ENCODE measurements at places on chromosomes 5 and 9.

DNA sequence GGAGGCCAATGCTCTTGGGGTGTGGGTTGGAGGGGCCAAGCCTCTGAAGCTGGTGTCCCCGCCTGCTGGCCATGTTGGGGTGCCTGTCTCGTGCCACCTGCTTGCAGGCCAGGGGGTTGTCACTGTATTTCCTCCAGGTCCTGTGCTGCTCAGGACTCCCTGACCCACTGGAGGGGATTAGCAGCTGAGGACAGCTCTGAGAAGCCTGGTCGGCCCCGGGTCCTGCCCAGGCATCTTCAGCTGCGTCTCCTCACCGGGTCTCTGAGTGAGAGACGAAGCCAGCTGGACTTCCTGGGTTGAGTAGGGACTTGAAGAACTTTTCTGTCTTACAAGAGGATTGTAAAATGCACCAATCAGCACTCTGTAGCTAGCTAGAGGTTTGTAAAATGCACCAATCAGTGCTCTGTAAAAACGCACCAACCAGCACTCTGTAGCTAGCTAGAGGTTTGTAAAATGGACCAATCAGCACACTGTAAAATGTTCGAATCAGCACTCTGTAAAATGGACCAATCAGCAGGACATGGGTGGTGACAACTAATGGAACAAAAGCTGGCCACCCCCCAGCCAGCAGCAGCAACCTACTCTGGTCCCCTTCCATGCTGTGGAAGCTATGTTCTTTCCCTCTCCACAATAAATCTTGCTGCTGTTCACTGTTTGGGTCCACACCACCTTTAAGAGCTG, 20.6 kb upstream of the SLC9A3 start:
- no peak for DNase-seq

DNA sequence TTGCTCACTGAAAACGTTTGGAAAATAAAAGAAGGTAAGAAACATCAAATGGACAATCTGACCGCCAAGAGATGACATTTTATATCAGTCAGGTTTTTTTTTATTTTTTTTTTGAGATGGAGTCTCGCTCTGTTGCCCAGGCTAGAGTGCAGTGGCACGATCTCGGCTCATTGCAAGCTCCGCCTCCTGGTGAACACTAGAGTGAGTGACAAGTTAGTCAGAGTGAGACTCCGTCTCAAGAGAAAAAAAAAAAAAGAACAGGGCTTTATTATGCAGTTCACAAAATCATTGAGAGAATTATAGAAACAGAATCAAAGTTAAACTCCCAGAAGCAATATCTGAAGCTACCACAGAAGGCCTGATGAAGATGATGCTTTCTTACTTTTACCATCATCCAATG, 70.1 kb downstream of the DTWD2 start:
- DNase-seq: no peak

DNA sequence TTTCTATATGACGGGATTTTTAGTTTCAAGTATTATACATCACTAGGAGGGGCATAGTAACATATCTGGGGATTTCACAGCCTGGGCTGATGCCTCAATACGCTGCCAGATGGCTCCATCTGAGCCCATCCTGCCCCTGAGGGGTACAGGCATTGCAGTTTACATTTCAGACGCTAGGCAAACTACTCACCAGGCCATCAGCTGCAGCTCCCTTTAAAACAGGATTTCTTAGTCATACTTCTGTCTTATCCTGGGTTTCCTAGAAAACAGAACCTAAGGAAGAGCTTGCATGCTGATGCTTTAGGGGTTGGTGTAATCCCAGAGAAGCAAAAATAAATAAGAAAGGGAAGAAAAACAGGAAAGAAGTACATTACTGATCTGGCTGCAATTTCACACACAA, 372.8 kb upstream of the PIK3R1 start:
- DNase-seq: no peak

DNA sequence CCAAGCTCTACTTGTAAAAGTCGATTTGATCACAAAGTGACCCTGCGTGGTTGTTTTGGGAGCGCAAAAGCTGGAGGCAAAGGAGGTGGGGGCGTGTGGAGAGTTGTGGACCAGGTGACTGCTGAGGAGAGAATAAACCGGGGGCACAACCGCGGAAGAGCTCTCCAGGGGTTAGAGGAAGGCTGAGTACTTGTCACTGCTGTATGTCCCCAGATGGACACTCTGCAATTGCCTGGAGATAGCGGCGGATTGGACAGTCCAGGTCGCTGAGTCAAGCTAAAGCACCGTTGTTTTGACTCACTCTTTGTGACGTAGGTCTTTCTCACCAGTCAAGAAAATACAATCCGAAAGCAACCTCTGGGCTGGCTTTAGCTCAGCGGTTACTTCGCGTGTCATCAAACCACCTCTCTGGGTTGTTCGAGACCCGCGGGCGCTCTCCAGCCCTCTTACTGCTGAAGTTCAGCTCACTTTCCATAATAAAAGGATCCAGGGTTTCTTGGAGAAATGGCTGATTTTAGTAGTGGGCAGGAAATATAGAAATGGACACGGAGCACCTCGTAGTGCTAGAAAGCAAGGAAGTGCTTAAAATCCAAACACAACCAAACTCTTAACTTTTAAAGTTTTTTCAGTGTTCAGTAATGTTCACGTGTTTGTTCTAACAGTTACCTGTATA, 25.7 kb downstream of the ZMAT2 start:
- peak; percentile 9 for DNase-seq

DNA sequence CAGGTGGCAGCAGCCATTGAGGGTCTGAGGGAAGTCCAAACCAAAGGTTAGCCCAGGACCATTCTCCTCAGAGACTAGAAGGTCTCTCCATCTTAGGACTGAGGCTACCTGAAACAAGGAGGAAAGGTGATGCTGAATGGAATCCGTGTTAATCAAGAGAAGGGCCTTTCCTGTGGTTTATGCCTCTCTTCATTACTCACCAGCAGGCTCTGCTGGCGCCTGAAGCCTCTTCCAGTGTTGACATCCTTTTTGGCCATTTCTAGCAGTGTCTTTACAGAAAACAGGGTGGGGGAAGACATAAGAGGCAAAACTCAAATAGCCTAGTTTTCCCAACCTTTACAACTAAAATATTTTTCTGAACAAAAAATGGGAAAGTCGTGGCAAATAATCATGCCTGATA, 98.0 kb downstream of the ENC1 start:
- no peak for DNase-seq

DNA sequence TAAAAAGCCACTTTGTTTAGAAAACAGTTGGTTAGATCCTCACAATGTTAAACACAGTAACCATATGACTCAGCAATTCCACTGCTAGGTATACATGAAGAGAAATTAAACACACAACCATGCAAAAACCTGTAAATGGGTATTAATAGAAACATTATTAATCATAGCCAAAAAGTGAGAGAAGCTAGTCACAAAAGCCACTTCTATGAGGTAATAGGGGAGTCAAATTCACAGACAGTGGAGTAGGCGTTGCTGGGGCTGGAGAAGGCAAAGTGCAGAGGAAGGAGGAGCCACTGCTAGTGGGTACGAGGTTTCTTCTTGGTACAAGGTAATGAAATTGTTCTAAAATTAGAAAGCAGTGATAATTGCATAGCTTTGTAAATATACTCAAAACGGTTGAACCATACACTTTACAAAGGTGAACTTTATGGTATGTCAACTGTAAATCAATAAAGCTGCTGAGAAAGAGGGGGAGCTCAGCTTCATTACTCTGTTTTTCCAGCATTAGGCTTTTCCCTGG, 364.4 kb downstream of the GADD45G start:
- no peak for DNase-seq

DNA sequence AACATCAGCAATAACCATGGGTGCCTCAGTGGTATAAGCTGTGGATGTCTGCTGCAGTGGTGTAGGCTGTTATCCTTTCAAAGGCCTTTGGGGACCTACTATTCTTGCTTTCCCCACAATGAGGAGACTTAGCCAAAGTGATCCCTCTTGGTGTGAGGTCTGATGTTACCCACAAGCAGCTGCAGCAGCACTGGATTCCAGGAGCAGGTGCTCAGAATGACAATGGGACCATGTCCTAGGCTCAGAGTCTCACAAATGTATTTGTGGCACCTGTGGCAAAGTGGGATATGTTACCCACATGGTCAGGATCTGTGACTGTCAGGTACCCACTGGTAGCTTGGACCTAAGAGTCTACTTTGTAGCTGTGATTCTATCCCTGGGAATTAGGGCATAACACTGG, 70.4 kb downstream of the RNF130 start:
- DNase-seq: no peak

GRCh38 chr5:78855026-78855425, 130.1 kb downstream of the ARSB start:
- DNase-seq: no peak

DNA sequence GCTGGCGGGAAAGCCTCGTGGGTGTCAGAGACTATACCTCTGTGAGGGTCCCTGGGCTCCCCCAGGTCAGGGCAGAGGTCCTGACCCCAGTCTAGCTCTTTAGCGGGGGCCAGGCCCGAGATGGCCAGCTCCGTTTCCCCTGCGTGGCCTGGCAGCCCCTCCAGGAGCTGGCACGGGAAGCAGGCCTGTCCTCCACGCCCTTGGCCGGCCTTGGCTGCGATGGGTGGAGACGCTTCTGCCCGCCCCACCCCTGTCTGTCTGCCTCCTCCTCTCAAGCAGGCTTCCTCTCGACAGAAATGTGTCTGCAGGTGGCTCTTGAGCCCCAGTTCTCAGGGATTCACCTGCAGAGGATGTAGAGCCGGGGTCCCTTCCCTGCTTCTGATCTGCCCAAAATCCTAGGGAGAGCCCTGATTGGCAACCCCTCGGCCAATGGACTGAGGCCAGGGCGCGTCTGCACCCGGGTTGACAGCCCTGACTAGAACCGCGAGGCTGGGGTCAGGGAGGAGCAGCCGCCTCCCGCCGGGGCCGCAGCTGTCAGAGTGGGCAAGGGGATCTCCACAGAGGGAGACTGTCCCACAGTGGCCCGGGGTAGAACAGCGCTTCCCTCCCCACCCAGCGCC, 2.6 kb upstream of the GRIN1 start:
- no peak for DNase-seq

- DNase-seq: no peak
Measured at GRCh38 chr5:41683181-41683580, 172.8 kb upstream of the PLCXD3 start.

DNA sequence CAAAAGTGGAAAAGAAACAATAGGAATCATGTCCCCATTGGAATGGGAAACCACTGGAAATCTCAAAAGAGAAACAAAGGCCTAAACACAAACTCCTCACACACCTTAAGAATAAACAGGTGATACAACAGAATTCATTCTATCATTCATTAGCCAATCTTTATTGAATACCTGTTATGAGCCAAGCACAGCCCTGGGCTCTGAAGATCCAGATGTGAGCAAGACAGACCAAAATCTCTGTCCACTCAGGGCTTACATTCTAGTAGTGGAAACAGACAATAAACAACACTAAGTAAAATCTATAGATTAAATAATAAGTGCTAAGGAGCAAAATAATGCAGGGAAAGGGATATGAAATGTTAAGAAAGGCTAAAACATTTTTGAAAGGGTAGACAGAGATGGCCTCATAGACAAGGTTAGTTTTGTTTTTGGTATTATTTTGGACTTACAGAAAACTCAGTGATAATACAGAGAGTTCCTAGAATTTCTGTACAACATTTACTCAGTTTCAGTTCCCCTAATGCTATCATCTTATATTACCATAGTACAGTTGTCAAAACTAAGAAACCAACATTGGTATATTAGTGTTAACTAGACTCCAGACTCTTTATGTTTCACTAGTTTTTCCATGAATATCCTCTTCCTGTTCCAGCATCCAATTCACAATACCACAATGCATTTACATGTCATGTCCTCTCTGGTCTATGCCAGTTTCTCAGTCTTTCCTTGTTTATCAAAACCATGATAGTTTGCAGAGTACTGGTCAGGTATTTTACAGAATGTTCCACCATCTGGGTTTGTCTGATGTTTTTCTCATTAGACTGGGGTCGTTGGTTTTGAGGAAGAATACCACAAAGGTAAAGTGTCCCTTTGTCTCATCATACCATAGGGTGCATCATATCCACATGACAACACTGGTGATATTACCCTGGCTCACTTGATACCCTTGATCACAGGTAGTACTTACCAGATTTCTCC, 103.7 kb downstream of the SIL1 start:
- no peak for DNase-seq

GRCh38 chr9:105328872-105329718, 84.6 kb downstream of the SLC44A1 start:
- no peak for DNase-seq

DNA sequence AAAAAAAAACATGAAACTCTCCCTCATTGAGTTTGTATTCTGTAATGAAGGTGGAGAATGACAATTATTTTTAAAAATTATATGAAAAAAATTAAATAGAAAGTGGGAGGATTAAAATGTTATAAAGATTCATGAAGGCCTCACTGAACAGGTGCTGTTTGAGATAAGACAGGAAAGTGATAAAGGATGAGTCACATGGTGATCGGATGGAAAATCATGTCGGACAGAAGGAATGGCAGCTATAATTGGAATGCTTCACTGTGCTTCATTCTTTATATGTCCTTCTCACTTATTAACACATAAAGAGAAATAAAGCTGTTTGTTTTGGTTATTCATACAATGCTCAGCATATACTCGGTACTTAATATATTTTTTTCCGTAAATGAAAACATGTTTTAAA, 464.5 kb upstream of the RGMB start:
- no peak for DNase-seq

GRCh38 chr9:108844856-108845255, 10.9 kb downstream of the ACTL7B start:
- DNase-seq: no peak

DNA sequence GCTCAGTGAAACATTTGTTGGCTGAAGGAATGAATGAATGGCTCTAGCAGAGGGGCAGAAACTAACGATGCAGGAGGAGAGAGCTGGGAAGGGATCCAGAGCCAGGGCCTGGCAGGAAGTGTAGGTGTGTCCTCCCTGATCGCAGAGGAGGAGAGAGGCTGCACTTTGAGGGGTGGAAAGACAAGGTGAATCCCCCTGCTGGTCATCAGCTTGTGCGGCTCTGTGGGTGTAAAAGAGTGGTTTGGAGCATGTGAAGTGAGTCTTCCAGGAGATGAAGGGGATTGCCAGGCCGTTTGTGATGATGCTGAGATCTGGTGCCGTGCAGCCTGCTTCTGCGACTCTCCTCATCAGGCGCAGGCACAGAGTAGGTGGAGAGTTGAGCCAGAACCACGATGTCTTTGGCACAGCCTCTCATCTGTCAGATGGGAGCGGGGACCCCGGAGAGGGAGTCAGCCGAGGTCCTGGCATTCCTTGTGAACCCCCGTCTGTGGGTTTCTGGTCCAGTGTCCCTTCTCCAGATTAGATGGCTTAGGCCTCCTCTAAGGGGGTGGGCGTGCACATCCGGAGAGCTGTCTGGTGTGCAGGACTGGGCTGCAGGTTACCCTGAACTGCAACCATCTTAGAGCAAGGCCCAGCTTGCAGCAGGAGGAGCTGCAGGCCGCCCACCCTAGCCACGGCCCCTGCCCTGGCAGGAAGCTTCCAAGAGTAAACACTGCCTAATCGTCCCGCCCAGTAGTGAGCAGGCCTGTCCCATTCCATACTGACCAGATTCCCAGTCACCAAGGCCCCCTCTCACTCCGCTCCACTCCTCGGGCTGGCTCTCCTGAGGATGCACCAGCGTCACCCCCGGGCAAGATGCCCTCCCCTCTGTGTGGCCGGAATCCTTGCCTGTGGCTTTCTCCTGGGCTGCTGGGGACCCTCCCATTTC, at the start of gene ADAMTS13:
ADAMTS13 (plus strand) TSS at position 753 of the 928 bp plus-strand sequence; CDS start at position 830, 77 bp downstream.
- no peak for DNase-seq

GRCh38 chr5:111556501-111556900, 44.2 kb upstream of the STARD4 start:
- DNase-seq: no peak

Measured in stimulated activated CD8-positive, alpha-beta memory T cell treated with anti-CD3 and anti-CD28 coated beads, Interleukin-2, amount 100 ng/mL, for 1 hour (primary cell).